ENCODE measurements at places on chromosomes 1 and 21. TPM values are rescaled to one million over a fixed set of nuclear protein-coding genes. Genes with fewer than 3 reads are reported as not detected.

GNG4 gene
- total RNA-seq = not detected

MARK1 gene
- total RNA-seq = 17.3 TPM

REG4 gene
- total RNA-seq = not detected

MNDA gene
- total RNA-seq = 4.9 TPM

FHAD1 gene
- not detected for total RNA-seq

HES3 gene
- total RNA-seq = not detected

MYOG gene
- total RNA-seq = not detected

IL10 gene
- total RNA-seq = 0.54 TPM

DNA sequence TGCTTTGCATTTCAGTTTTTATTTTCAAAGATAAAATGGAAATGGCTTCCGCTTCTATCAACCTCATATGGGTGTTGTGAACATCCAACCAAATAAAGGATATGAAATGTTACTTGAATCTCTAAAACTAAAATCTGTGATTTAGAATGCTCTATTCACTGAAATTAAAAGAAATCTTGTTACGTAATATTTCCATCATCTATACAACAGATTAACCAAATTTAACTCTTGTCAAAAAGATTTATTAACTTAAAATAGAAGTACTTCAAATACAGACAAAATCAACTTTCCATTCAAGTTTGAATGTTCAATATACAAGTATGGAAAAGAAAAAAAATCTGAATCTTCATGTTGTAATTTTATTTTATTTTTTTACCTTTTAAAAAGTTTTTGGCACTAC is 18.7 kb downstream of the PRPF38A start:
- DNase-seq = no peak

- DNase-seq = no peak
Measured at GRCh38 chr1:248841702-248842395, 3.8 kb downstream of the ZNF672 start.

GRCh38 chr1:214441119-214441518 is 110.3 kb downstream of the PTPN14 start:
- no peak for DNase-seq

DNA sequence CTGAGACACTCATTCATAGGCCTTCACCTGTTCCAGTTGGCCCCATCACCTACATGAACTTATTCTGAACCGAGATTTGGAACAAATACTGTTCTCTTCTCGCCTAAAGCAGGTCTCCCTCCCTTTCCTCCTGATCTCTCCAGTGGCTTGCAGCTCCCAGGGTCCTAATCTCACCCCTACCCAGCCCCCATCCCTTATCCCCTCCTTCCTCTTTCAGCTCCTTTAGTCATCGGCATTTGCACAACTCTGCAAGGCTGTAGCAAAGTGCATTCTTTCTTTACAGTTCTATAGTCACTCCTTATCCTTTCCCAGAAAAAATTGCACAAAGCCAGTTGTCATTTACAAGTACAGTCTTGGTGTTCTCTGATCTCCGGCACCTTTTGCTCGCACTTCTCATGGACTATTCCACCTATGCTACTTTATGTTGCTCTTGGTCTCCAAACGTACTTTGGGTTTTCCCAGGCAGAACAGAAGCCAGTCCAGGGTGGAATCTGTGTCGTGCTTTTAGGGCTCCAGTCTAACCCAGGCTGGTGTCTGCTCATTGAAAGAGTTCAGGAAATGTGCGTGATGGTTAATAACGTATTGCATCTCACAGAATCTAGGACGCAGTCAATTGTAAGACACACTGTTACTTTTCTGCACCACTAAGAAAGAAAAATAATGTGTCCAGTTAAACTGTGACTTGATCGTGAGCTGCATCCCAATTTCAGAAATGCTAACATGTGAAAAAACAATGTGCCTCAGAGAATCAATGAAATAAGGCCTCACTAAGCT is 965 bp downstream of the ABCA4 start:
- no peak for DNase-seq

GRCh38 chr1:195637539-195637938 is 970.7 kb downstream of the KCNT2 start:
- no peak for DNase-seq

DNA sequence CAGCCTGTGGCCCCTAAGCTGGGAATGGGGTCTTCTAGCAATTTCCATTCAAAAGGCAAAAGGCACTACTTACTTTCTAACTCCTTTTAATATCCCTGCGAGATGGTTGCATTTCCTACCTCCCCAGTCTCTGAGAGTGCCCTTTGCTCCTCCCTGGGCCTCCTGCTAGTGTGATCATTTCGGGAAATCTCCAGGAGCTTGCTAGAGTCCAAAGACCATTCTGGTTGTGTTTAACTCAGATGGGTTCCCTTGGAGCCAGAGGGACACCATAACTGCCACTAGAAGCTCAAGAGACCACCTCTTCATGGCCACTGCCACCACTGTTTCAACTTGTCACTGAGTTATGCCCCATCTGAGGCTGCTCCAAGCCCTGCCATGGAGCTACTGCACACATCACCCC is 34.4 kb upstream of the CYP4B1 start:
- no peak for DNase-seq

DNA sequence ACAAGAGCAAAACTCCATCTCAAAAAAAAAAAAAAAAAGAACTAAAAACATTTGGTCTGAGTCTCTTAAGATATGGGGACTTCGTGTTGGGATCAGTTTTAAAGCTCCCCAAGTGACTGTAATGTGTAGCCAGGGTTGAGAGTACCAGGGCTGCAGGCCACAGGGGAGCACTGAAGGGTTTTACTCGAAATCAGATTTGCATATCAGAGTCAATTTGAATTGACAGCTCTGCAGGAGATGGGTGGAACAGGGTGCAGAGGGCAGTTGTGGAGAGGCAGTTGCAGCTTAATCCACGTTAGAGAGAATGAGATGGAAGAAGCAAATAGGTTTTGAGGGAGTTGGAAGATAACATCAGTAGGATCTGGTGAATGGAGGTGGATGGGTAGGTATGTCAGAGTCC is 20.6 kb upstream of the ELOA start:
- DNase-seq = no peak

- no peak for DNase-seq
Measured at GRCh38 chr1:151196292-151196800, 2.0 kb upstream of the PIP5K1A start.

GRCh38 chr1:228096416-228097332 is 6.5 kb downstream of the C1orf35 start:
- no peak for DNase-seq

- no peak for DNase-seq
Measured at GRCh38 chr21:17501107-17502006, 11.5 kb upstream of the CXADR start.

- DNase-seq = no peak
Measured at GRCh38 chr21:39938086-39938625, 70.9 kb downstream of the PCP4 start.

DNA sequence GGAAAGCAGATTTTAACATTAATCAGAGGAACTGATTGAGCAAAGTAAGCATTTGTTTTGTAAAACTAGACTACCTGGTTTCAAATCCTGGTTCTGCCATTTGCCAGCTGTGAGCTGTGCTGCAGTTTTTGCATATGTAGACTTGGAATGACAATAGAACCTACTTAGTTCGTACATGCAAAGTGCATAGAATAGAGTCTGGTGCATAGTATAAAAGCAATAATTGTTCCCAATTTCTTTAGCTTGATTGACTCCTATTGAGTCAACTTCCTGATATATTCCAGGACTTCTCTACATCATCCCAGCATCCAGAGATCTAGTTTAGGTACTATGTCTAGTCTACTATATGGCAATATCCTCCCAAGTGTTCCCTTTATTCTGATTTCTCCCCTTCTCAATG is 144.4 kb upstream of the FGGY start:
- no peak for DNase-seq

- no peak for DNase-seq
Measured at GRCh38 chr1:202005958-202006357, 4.4 kb upstream of the ELF3 start.

DNA sequence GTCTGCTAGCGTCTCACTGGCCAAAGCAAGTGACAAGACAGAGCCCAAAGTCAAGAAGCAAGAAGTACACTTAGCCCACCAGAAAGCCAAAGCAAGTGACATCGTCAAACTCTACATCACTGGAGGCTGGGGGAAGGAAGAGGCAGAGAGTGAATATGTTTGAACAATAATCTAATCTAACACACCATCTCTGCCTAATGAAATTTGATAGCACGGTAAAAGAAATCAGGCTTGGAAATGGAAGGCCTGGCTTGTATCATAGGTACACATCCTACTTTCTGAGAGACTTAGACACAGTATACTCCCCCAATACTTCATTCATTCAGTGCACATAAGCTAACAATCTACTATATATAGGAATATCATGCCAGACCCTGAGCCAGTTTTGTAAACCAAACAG is 26.3 kb downstream of the TRABD2B start:
- DNase-seq = no peak

DNA sequence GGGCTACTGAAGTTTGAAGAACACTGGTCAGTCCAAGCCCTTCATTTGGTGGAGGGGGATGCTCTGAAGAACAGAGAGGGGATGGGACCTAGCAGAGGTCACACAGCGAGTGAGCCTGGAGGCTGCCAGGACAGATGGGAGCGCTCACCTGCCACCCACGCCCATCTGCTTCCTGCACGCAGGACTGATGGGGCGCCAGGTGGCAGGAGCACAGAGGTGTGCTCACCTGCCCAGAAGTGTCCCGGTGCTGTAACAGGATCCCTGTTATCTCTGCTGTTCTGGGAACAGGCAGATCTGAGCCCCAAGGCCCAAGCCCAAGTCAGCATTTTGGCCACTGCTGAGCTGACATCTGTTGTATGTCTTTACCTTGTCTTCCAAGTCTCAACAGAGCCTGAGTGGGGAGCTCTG is 40.5 kb downstream of the EPHB2 start:
- DNase-seq = peak; percentile 27

DNA sequence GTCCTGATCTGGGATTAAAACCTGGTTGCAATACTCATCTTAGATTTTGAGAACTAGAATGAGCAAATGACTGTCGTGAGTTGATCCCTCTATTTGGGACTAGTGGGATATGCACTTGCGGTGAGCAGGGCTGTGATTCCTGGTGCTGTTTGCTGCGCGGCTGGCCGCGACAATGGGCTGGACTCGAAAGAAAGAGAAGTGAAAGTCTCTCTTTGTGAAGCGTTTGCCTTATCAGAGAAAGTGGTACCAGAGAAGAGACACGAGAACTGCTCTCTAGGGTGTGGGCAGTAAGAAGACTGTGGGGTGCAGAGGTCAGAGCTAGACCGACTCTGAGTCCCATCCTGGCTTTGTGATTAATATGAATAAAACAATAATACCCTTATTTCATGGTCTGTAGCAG is 8.6 kb downstream of the ST6GALNAC3 start:
- peak; percentile 65 for DNase-seq

DNA sequence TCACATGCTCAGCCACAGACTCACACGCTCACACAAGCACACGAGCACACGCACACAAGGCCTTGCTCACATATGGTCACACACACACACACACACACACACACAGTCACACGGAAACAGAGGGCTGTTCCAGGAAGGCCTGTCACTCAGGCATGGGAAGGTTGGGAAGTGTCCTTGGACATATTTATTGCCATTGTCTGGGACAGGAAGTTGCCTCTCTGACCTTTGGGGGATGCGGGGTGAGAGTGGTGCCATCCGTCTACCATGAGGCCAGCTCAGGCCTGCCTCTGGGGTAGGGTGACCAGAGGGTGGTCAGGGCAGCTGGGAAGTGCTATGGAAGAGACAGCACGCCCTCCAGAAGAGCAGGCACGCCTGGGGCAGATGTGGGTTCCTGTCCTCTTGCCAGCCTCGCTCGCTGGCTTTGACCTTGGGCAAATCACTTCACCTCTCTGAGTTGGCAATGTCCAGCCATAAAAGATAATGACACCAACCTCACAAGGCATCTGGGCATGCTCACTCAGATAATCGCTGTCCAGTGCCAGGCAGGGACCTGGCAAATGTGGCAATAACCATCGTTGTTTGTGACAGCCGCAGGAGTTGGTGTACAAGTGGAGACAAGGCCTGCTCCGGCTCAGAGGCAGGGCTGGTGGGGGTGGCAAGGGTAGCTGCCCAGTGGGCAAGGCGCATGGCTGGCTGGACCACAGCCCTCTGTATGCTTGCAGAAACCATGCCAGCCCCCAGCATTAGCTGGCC is 8.0 kb upstream of the GUCA2A start:
- DNase-seq = no peak

- DNase-seq = no peak
Measured at GRCh38 chr1:40221977-40222772, 25.6 kb upstream of the TMCO2 start.

DNA sequence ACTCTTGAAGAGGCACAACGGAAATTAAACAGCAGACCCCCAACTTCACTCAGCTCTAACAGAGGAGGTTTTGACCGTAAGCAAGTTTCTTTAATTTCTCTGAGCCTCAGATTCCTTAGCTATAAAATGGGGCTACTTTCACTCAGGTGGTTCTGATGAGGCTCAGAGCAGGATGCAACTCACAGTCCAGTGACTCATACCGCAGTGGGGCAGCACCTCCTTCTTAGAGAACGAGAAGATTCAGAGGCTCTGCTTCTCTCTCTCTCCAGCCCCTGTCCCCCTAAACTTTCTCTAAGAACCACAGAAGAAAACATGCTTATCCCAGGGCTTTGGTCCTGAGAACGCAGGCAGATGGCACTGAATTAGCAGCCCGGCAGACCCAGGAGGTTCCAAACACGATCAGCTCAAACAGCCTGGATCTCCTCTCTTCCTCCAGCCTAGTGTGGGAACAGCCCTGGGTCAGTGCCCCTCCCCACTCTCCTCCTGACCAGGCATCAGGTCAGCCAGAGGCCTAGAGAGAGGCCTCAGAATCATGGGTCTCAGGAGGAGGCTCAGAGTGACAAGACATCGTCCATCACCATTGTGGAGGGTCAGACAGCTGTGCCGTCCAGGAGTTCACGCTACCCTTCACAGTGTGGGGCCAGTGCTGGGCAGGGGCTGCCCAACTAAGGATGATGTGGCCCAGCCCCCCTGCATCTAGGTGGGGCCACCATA is 433.0 kb downstream of the PTPRU start:
- DNase-seq = no peak

DNA sequence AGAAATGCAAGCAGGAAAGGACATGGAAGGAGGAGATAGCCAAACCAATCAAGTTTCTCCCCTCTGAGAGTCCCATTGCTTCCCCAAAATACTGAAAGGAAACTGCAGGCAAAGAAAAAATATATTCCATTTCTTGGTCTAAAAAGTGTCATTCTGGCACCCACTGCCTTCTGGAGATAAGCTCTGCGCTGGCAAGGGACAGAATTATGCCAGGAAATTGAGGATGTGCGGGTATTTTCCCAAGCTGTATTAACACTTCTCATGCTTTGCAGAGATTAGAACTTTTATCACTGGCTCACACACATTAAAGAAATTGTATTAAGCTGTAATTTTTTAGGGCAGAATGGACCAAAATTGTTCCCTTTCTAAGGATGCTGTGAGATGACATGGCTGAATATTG is 381.2 kb upstream of the DUSP10 start:
- DNase-seq = no peak

GRCh38 chr21:35540950-35541638 is 492.0 kb upstream of the RUNX1 start:
- DNase-seq = no peak

DNA sequence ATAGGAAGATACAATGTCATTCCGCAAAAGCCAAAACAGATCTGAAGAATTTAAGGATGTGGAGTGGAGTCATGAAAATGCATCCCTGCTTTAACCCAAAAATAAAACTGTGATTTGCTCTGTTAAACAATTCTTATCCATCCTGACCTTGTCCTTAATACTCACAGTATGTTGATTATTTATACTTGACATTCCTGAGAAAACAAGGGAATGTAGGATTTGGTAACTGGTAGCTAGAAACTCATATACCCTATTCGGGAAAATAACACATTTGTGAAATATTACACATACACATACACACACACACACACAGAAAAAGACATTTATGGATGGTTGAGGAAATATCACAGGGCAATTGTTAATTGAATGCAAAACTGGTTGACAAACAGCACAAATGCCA is 80.2 kb downstream of the FMN2 start:
- no peak for DNase-seq

GRCh38 chr1:23528250-23528978 is 2.6 kb downstream of the E2F2 start:
- DNase-seq = peak; percentile 95

All from Right ventricle myocardium inferior (tissue), 1 donor.